Activated T-helper 1 cell treated with anti-CD3 and anti-CD28 coated beads, Interleukin-2, amount 50 U/mL, for 16 hours (primary cell): ENCODE measurements at places on chromosomes 4 and X.

- DNase-seq, result no peak
These were observed 41.1 kb upstream of the IBSP start for GRCh38 chr4:87758270-87758669.

DNA sequence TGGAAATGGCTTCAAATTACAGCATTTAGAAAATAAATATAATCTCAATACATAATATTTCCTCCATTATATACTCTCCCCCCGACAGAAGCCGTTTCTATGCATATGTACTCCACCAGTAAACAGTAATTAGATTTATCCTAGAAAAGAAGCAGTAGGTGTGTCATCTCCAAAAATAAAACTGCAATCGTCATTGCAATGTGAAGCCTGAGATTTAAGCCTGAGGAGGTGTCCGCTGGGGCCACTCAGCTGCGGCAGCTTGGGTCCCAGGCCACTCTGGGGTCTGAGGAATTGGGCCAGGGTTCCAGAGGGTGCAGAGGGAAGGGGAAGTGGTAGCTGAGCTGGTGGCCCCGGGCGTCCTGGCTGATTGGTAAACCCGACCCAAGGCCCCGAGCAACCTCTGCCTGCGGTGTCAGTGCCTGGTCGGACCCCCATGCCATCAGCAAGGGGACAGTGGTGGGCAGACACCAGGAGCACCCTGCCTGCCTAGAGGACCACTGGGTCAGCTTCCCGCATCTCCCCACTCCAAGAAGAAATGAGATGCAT is 7.8 kb upstream of the MXD4 start:
- no peak for DNase-seq

- no peak for DNase-seq
These were observed 370.7 kb downstream of the FBXW7 start for GRCh38 chr4:152165146-152165545.

- DNase-seq, result no peak
These were observed 264.6 kb downstream of the SPRY1 start for GRCh38 chr4:123661080-123661737.

- no peak for DNase-seq
These were observed 2.3 kb downstream of the NWD2 start for GRCh38 chr4:37246891-37247290.

GRCh38 chrX:109372291-109372690 is 109.6 kb downstream of the GUCY2F start:
- DNase-seq, result no peak

- peak; percentile 24 for DNase-seq
These were observed 149.9 kb downstream of the AMMECR1 start for GRCh38 chrX:110167952-110168451.

GRCh38 chr4:94911106-94911505 is 153.4 kb downstream of the BMPR1B start:
- DNase-seq, result no peak

- no peak for DNase-seq
These were observed 88.7 kb upstream of the ELOVL6 start for GRCh38 chr4:110287130-110287529.

DNA sequence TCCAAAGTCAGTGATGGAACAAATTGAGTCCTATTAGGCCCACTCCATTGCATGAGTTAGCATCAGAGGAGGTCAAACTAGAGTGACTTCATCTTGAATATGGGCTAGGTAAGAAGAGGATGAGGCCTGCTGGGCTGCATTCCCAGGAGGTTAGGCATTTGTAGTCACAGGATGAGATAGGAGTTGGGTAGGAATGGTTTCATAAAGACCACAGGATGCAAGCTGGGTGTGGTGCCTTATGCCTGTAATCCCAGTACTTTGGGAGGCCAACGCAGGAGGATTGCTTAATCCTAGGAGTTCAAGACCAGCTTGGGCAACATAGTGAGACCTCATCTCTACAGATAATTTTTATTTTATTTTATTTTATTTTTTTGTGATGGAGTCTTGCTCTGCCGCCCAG is 26.8 kb downstream of the PDGFRA start:
- no peak for DNase-seq

DNA sequence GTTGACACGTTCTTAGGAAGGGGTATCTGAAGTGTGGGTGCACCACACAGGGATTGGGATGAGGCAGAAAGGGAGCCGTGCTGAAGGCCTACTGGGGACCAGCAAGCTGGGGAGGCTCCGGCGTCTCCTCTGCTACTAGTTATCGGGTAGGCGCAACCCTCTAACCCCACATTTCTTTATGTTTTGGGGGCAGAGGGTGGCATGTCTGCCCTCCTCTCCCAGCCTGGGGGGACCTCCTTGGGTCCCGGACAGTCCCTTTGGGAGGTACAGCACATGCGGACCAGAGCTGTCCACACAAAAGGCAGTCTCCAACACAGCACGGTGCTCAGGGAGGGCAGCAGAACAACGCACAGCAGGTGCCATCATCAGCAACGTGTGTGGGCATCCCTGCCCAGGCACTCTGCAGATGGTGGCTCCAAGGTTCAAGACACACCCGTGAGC is 33.2 kb downstream of the WDR1 start:
- no peak for DNase-seq

GRCh38 chr4:34679228-34679627 is 1565.1 kb downstream of the ARAP2 start:
- no peak for DNase-seq

DNA sequence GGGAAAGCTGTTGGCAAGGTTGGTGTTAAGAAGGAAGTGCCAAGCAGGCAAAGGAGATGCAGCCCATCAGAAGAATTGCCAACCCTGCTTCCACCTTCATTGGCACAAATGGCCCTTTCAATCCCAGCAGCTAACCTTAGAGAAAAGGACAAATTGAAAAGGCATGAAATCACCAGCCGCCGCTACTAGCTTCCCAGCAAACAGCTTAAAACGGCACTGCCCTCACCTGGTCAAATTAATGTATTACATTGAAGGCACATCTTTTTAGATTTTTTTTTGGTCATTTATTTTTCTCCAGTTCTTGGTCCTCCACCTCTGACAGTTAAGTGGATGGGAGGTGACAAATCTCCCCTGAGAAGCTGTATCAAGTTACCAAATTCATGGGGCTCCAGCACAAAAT is 51.0 kb upstream of the NHSL2 start:
- DNase-seq, result no peak

DNA sequence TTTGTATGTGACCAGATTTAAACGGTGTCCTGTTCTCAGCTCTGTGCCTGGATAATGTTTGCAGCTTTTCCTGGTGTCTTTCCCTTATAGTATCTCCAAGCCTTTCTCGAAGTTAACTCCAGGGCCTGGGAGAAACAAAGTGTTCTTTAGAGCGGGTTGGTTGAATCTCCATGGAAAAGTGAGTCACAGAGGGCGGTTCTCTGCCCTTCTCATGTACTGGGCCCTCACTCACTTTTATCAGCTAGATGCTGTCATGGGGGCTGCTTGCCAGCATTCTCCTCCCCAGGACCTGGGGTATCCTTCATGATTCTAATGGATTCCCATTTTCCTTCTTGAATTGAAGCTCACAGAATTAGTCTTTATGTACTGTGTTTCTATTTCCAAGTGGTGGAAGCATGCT is 46.1 kb upstream of the MAGEC2 start:
- DNase-seq, result no peak

GRCh38 chr4:6972911-6973310 is 63.3 kb downstream of the TBC1D14 start:
- no peak for DNase-seq

DNA sequence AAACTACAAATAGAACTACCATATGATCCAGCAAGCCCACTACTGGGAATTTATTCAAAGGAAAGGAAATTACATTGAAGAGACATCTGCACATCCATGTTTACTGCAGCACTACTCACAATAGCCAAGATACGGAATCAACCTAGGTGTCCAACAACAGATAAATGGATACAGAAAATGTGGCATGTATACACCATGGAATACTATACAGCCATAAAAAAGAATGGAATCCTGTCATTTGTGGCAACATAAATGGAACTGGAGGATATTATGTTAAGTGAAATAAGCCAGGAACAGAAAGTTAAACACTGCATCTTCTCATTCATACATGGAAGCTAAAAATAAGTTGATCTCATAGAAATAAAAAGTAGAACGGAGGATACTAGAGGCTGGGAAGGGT is 58.1 kb downstream of the RPS3A start:
- no peak for DNase-seq

GRCh38 chrX:17056868-17057608 is 110.6 kb downstream of the REPS2 start:
- no peak for DNase-seq

- DNase-seq, result no peak
These were observed 190.0 kb upstream of the EMCN start for GRCh38 chr4:100707786-100708185.

DNA sequence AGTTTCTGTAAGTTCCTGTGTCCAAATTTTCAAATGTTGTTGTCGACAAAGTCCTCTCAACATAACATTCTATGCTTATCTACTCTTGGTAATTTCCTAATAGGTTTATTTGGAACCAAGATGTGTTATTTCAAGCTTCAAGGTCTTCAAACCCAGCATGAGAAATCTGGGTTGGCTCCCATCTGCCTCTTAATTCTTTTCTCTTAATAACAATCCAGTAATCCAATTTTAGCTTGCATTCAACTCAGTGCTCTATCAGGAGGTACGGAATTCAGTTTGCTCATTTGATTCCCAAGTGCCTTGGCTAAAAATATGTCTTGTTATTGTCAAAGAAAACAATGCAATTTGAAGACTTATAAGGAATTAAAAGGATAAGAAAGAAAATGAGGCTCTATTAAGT is 235.5 kb upstream of the MID1 start:
- DNase-seq, result no peak

GRCh38 chr4:118969359-118969758 is 80.7 kb downstream of the SYNPO2 start:
- no peak for DNase-seq

DNA sequence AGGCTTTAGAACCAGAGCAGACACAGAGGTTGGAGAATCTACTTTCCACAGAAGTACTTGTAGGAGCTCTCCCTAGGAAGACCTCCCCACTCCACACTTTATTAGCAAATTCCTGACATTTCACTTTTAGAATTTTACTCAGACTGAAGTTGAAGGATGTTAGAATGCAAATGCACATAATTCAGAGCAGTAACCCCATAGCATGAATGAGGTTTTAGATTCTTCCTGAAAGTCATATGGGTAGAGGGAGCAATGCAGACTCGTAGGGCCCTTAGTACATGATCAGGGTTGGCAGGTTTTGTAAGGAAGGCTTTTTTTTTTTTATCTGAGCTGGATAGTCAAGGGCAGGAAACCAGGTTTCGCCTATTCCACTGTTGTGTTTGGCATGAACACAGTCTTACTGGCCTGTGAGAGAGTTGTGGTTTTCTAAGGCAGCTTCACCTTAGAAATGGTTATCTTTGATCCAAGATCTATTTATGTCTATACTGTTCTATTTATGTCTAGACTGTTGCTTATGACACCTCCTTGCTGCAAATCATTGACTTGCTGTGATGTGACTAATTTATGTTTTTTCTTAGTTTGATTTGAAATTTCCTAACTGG is 48.9 kb downstream of the SPATA18 start:
- no peak for DNase-seq

DNA sequence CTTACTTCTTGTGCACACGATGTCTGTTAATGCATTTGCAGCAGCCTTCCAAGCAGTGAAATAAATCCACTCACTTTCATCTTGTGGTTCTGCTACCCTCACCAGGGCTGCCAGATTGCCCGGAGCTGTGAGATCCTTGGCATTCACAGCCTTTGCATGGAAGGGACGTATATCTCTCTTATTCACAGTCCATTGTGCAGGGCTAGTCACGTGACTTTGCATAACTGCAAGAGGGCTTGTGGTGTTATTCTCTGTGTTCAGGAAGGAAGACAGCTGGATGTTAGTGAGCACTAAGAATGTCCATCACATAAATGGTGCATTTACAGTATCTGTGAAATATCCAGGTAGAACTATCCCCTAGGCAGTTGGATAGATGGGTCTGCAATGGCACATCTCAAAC is 96.5 kb upstream of the BEND4 start:
- DNase-seq, result no peak

GRCh38 chr4:164579270-164579942 is 174.5 kb upstream of the SMIM31 start:
- DNase-seq, result no peak

DNA sequence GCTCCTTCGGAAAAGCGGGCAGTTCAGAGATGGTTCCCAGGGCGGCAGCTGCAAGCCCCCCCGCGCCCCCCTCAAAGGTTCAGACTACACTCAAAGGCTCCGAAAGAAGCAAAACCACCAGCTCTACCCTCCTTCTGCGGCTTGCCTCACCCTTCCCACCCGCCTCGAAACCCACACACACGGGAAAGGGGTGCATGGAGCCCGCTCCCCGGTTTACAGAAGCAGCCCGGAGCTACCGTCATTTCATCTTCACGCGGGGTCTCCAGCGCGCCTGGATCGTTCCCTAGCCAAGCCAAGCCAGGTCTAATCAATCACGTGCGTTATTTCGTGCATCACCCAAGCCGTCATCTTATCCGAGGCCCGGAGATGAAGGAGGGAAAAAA is 1.2 kb downstream of the NLGN4X start:
- no peak for DNase-seq

GRCh38 chr4:123676890-123677229 is 280.3 kb downstream of the SPRY1 start:
- no peak for DNase-seq

- DNase-seq, result no peak
These were observed 98.6 kb upstream of the NR3C2 start for GRCh38 chr4:148540622-148541326.

GRCh38 chrX:38149016-38149415 is 71.7 kb downstream of the SRPX start:
- DNase-seq, result no peak

DNA sequence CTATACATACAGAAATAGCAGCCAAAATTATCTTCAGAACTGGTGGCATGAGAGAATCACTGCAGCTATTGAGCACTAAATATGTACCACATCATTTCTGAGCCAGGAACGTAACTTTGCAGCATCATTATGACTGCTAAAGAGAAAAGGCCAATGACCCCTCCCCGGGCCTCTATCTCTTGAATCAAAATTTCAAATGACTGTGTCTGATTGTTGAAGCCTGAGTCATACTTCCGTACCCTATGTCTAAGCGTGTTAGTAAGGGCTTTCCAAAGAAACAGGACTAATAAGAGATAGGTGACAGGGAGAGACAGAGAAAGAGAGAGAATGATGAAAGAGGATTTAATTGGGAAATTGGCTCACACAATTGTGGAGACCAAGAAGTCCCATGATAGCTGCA is 445.5 kb upstream of the SPANXN1 start:
- DNase-seq, result no peak

DNA sequence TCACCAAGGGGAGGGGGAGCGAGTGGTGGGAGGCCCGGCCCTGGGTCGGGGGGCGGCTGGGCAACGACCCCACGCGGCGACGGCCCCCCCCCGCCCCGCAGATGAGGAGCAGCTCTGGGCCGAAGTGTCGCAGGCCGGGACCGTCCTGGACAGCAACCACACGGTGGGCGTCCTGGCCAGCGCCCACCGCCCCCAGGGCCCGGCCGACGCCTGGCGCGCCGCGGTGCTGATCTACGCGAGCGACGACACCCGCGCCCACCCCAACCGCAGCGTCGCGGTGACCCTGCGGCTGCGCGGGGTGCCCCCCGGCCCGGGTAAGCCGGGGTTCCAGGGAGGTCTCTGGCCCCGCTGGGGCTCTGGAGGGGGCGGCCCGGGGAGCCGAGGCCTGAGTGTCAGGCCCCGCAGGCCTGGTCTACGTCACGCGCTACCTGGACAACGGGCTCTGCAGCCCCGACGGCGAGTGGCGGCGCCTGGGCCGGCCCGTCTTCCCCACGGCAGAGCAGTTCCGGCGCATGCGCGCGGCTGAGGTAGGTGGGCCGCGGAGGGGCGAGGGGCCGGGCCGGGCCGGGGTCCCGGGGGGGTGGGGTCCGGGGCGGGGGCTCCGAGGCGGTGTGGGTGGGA is 8.7 kb upstream of the FGFRL1 start:
- no peak for DNase-seq
